ENCODE measurements at places on chromosomes 7 and 10.

DNA sequence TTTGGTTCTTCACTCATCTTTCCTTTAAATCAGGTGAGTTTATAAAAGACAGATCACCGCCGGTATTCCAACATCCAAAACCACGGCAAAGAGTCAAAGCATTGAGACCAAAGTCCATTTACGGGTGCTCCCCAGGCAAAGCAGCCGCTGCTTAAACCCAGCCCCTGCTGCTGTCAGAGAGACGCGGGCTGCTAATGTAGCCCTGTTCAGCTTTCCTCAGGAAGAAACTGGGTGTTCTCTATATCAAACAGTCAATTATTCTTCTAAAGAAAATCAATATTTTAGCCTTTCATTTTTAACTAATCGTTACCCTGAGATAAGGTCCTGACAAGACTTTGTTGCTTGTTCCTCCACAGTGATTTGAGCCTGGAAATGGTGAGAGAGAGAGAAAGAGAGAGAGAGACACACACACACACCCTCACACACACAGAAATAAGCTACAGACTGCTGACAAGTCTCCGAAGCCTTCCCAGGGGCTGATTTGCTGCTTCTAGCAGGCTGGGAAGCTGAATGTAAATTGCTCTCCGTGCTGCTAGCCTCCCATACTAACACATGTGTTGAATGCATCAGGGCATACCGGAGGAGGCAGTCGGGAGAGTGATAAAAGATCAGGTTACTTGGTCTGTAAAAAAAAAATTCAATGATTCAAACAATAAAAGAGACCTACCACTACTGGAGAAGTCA is 183.0 kb upstream of the ANK3 start:
- DNase-seq, result peak; percentile 8

DNA sequence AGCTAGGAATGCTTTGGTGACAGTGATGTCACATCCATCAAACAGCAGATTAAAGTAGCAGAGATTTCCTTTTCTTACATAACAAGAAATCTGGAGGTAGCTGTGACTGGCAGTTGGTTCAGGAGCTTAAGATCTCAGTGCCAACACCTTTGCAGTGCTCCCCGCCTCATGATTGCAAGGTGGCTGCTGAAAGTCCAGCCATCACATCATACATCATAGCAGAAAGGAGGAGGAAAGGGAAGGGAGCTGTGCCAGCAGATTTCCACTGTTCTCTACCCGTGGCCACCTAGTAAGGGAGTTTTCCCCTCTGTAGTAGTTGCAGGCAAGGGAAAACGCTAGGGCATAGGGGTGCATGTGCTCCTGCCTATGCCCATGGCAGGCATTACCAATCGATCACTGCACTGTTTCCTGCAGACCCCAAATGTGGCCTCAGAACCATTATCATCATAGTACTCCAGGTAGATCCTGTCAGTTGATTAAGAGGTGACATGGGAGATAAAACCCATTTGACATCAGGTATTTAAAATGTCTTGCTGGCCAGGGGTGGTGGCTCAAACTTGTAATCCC is 57.9 kb upstream of the GTF2IRD1 start:
- no peak for DNase-seq

GRCh38 chr10:3779158-3779741 is 5.8 kb downstream of the KLF6 start:
- no peak for DNase-seq

GRCh38 chr7:8390262-8390626 is 43.2 kb upstream of the NXPH1 start:
- no peak for DNase-seq

DNA sequence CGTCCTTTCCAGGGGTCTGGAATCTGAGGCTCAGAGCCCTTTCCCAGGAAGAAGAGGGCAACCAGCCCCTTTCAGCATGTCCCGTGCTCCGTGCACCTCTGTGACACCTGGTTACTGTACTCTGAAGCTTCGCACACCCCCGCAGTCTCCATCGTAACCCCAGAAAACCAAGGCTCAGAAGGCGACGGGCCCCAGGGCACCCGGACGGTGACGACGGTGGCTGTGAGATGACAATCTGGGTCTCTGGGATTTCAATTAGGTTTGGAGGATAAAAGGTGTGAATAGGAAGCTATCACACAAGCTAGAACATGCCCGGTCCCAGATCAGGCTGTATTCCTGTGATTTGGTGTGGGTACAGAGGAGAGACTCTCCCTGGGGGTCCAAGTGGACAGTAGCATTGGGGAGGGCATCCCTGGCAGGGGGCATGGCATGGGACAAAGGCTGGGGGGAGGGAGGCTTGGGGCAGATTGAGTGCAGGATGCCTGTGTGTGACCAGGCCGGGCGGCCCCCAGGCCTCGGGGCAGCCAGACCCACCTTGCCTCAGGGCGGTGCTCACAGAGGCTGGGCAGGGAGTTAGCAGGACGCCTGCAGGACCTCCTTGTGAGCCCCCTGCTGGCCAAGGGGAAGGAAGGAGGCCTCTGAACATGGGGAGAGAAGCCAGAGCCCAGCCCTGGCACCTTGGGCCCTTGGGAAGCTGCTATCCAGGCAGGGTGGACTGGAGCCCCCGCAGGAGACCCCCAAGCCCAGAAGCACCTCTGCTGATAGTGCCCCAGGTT is 23.4 kb upstream of the PSMG3 start:
- no peak for DNase-seq

DNA sequence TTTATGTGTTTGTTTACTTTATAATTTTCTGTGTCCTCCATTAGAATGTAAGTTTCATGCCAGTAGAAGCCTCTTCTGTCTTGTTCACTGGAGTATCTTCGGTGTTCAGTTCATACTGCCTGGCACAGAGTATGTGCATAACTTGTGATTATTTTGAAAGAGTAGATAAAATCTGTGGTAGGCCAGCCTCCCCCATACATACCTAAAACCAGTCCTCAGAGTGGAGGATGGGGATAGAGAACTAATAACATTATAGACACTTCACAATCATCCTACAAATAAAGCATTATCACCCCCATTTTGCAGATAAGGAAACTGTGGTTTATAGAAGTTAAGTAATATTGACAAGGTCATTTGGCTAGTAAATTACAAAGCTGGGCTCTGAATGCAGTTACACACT is 28.0 kb downstream of the VIM start:
- no peak for DNase-seq

GRCh38 chr10:8352171-8353075 is 297.9 kb downstream of the GATA3 start:
- DNase-seq, result no peak

GRCh38 chr7:17313194-17313593 is 14.7 kb downstream of the AHR start:
- DNase-seq, result no peak

GRCh38 chr7:121624958-121625357 is 228.8 kb upstream of the FAM3C start:
- no peak for DNase-seq

- DNase-seq, result peak; percentile 25
These were observed 805 bp downstream of the MSRB2 start for GRCh38 chr10:23095966-23096801.

DNA sequence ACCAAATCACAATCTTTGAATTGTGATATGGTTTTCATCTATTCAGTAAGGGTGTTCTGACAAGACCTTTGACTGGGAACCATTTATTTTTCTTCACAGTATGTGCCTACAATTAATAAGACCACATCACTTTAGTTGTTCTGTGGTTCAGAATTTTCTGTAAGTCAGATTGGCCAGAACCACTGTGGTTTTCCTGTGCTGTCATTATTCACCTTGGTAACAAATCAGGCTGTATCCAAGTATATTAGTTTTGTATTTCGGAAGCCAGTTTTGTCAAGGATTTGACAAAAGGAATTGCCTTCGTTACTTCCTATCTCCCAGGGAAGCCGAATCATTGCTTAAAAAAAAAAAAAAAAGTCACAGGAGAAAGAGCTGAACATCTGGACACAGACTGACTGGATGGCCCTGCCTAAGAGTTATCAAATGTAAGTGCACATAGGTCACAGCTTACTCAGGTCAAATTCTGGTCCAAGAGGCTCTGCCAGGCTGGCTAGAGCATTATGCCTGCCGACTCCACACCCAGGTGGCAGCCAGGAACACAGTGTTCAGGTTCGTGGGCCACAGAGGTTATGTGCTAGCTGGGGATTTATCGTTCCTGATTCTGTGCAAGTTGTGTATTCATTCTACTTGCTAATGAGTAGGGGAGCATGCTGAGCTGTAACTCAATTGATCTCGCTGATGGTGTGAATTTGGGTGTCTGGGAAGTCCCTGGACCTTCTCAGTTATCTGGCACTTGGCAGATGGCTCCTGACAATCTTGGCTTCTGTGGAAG is 175.3 kb downstream of the JAZF1 start:
- DNase-seq, result no peak

GRCh38 chr10:725302-725701 is 35.8 kb upstream of the DIP2C start:
- no peak for DNase-seq

GRCh38 chr10:103186128-103186527 is 6.9 kb downstream of the NT5C2 start:
- no peak for DNase-seq

DNA sequence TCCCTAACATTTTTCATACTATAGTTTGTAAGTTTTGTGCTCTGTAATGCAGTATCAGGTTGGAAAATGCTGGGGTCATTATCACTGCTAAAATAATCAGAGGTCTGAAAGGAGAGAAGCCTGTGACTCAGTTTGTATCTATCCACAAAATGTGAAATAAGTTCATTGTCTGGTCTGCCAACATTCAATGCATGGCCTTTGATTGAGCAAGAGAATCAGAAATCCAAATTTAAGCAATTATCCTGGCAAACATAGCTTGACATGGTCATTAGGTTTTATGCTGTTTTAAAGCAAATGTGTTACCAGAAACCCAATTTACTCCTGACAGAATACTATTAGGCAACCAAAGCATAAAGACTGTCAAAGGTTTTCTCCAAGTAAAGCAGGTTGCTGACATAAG is 709.7 kb upstream of the SEMA3D start:
- no peak for DNase-seq

DNA sequence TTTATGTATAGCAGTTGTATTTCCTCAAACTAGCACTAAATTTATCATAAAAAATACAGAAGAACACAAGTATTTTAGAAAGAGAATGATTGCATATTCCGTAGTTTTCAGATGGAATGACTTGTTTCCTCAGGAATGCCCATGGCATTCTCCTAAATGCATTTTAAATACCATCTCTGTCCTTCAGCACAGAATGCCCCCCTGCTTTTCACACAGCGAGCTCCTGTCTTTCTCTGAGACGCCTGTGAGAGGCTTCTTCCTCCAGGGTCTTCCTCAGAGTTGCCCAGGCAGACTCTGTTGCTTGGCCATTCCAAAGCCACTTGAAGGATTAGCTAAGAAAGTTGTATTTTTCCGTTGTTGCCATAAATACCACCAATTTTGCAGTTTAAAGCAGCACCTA is 10.1 kb downstream of the LANCL2 start:
- no peak for DNase-seq

DNA sequence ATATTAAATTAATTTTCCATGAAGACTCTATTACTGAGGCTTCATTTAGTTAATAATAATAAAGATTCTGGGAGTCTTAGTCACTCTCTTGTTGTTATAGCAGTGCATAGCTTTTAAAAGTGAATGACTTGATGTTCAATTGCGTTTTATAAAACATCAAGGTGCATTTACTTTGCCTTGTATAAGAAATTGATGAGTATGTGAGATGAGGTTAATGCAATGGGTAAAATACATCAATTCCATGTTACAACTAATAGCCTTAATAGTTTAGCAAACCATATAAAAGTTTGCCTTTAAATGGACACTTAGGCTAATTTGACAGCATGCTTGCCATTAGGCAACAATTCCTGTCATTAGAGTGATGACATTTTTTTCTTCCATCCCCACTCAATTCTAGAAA is 173.6 kb upstream of the TEX47 start:
- DNase-seq, result no peak

DNA sequence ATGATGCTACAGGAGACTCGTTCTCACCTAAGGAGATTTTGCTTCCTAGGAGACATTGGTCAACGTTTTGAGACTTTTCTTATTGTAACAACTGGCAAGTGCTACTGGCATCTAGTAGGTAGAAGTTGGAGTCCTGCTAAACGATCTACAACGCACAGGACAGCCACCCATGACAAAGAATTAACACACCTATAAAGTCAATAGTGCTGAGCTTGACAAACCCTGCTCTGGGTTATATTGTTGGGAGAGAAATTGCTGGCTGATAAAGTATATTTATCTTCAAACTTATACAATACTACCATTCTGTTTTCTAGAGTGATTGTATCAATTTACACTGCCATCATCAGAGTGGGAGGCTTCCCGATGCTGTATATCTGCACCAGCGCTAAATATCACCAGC is 57.8 kb downstream of the SAMD9 start:
- no peak for DNase-seq

GRCh38 chr10:114285961-114286441 is 46.9 kb downstream of the VWA2 start:
- no peak for DNase-seq

DNA sequence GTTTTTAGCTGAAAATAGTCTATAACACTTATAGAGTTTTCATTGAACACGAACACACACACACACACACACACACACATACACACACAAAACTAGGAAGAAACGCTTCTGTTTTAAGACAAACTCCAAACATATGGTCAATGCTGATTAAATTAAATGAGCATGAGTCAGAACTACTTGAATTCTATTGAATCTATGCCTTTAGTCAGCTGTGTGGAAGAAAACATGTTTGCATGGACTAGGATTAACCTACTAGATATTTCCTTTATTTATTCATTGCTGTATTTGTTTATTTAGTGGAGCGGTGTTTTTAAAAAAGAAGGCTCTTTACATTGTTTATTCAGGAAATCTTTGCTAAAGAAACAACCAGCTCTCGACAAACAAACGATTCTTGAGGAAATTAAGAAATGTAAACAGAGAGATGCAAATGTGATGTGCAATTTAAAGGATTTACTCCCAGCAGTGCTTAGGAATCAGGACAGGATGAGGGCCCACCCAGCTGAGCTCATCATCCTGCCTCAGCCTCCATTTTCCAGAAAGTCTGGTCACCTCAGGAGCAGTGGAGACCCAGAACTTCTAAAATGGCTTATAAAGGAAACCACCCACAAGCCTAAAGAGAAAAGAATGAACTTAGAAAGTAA is 83.2 kb downstream of the PDE1C start:
- no peak for DNase-seq

GRCh38 chr10:75612904-75613684 is 181.7 kb downstream of the LRMDA start:
- no peak for DNase-seq

GRCh38 chr10:100364735-100365391 is 17.8 kb downstream of the SCD start:
- DNase-seq, result no peak

GRCh38 chr7:151012911-151013347 is 11.4 kb downstream of the ATG9B start:
- DNase-seq, result no peak
